ENCODE measurements at places on chromosomes 12 and 14. TPM values are rescaled to one million over a fixed set of nuclear protein-coding genes. Genes with fewer than 3 reads are reported as not detected.

Gene ACRBP
- total RNA-seq: 1.9 TPM

Gene GPR135
- total RNA-seq: not detected

Gene CLEC4C
- not detected for total RNA-seq

Gene BCL11B
- total RNA-seq: not detected

Gene MYF5
- total RNA-seq: not detected

Gene SIX4
- 4.8 TPM for total RNA-seq

Gene CLEC2A
- not detected for total RNA-seq

Gene PTCSC3
- not detected for total RNA-seq

Gene NELL2
- 6.7 TPM for total RNA-seq

Gene SLC25A21
- 1.9 TPM for total RNA-seq

Gene SDR9C7
- total RNA-seq: not detected

Gene SART3
- 26.7 TPM for total RNA-seq

Gene NOXRED1
- not detected for total RNA-seq

Gene ZC2HC1C
- total RNA-seq: 6.5 TPM

Gene CACNA2D4
- not detected for total RNA-seq

Gene FAM234B
- total RNA-seq: 6.7 TPM

Gene KRT85
- total RNA-seq: not detected

Gene CYP46A1
- total RNA-seq: not detected

Gene RESF1
- 11.1 TPM for total RNA-seq

Gene KRT72
- not detected for total RNA-seq

Gene CLEC4D
- not detected for total RNA-seq

Gene MGAT4C
- not detected for total RNA-seq
